ENCODE measurements at places on chromosomes 12 and 14. TPM values are rescaled to one million over a fixed set of nuclear protein-coding genes. Genes with fewer than 3 reads are reported as not detected.

- DNase-seq: peak; percentile 77
Observed at GRCh38 chr12:54935235-54935951, 49.2 kb downstream of the TESPA1 start.

DNA sequence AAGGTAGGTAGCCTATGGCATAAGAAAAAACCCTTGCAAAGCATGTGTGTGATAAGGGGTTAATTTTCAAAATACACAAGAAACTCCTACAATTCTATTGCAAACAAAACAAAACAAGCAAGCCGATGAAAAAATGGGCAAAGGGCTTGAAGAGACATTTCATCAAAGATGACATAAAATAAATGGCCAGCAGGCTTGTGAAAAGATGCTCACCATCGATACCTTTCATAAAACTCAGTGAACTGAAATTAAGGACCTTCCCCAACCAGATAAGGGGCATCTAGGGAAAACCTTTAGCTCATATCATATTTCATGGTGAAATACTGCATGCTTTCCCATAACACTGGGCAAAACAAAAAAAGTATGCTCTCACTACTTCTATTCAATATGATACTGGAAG, 131.2 kb downstream of the PPM1H start:
- DNase-seq: no peak

- no peak for DNase-seq
Observed at GRCh38 chr14:89167705-89168104, 249.3 kb downstream of the FOXN3 start.

GLIPR1L1 gene
- not detected for total RNA-seq

- no peak for DNase-seq
Observed at GRCh38 chr12:123532808-123533649, 490 bp downstream of the RILPL1 start.

DNA sequence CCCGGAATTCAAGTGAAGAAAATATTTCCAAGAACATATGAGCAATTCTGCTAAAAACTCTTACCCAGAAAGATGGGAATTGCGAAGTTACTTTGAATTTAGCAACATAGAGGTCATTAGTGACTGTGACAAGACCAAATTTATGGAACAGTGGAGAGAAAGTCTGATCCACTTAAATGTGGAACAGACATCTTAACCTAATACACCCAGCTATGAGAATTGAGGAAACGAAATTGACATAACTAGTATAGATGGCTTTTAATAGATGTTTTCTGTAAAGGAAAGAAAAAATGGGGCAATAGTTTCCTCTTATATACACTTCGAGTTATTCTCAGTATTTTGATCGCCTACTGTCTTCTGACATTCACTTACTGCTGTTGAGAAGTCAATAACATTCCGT, 4.6 kb downstream of the OVCH1 start:
- DNase-seq: no peak

- DNase-seq: no peak
Observed at GRCh38 chr12:64864319-64864718, 39.9 kb downstream of the TBC1D30 start.

- DNase-seq: no peak
Observed at GRCh38 chr12:105951732-105952131, 187.0 kb downstream of the NUAK1 start.

DNA sequence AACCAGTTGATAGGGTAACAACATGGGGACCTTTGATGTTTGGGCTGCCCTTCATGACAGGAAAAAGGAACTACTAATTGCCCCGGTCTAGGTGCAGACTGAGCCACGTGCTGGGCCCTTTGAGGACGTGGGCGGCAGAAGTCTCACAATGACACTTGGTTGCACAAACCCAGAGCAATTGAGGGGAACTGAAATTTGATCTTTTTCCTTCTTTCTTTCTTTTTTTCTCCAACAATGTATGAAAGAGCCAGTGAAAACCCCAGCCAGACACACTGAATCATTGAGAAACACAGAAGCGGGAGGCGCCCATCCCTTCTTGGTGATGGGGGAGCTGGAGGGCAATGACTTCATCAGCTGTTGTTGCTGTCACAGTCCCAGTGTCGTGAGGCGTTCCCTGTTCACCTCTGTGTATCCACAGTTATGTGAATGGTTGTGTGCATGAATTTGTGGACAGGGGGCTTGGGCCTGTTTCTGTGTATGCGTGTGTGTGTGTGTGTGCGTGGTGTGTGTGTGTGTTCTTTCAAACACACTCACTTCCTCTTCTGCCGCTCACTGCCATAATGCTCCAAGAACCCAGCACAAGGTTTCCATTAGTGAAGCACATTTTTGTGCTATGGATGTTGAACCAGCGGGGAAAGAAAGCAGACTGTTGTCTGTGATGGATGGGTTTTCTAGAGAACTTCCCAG, 137.5 kb upstream of the CCND2 start:
- no peak for DNase-seq

DNA sequence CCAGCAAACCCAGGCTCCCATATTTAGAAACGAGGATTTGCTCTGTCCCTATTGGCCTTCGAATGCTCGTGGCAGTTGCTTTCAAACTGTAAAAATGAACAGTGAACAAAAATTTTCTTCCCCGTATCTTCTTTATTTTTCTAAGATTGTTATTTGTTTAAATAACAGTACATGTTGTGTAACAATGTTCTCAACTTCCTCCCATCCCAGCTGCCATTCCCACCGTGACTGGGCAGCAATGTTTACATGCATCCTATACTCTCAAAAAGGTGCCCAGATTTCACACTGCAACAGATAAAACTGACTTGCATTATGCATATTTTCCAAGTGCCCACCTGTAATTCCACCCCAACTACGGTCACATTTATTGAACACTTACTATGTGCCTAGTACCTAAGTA, 12.8 kb downstream of the VCPKMT start:
- DNase-seq: no peak

DNA sequence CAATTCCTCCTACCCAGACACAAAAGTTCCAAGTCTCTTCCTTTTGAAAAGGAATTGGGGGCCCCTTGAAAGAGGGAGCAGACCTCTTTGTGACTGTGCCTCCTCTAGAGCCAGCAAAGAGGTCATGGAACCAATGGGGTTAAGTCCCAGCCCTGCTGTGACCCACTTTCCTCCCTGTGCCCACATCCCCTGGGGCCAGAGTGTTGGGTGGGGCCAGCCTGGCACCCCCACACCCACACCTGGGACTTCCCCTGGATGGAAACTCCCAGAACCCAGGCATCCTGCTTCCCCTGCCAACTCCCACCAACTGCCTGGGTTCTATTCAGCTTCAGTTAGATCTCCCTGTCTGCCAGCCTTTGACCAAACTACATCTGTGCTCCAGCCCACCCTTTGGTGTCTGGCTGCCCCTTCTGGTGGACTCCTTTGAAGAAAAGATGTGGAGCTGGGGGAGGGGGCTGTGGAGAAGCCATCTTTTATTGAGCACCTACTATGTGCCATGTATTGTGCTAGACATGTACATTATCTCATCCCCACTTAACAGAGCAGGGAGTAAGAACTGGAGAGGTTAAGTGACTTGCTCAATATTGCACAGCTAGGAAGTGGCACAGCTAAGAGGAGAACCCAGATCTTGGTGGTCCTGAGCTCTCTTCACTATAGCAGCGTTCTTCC, 4.6 kb upstream of the RARG start:
- no peak for DNase-seq

PRH2 gene
- total RNA-seq: not detected

LBHD2 gene
- total RNA-seq: not detected

All from HCT116 (cell line).